ENCODE measurements at places on chromosomes 1 and 21.

GRCh38 chr1:22443332-22443731 lies 8.3 kb upstream of the ZBTB40 start:
- no peak for DNase-seq

DNA sequence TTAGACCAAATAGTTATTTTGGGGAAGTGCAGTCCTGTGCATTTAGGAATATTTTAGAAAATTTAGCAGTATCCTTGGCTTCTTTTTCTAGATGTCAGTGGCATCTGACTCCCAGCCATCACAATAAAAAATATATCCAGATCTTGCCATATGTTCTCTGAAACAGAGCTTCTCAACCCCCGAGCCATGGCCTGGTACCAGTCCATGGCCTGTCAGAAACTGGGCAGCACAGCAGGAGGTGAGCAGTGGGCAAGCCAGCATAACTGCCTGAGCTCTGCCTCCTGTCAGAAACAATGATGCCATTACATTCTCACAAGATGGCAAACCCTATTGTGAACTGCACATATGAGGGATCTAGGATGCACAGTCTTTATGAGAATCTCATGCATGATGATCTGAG lies 480.0 kb downstream of the LRRIQ3 start:
- DNase-seq = no peak

DNA sequence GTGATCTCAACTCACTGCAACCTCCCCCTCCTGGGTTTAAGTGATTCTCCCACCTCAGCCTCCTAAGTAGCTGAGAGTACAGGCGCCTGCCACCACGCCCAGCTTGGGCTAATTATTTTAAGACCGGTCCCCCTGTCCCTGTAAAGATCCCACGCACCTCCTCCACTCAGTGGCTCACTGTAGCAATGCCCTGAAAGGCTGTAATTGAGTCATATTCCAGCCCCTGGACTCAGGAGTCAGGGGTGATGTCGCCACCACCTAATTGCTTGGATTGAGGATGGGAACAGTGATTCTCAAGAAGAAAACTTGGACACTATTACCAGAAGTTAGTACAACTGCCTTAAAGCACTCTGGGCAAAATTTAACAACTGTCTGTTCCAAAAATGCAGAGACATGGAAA lies 3.1 kb upstream of the EDARADD start:
- no peak for DNase-seq

DNA sequence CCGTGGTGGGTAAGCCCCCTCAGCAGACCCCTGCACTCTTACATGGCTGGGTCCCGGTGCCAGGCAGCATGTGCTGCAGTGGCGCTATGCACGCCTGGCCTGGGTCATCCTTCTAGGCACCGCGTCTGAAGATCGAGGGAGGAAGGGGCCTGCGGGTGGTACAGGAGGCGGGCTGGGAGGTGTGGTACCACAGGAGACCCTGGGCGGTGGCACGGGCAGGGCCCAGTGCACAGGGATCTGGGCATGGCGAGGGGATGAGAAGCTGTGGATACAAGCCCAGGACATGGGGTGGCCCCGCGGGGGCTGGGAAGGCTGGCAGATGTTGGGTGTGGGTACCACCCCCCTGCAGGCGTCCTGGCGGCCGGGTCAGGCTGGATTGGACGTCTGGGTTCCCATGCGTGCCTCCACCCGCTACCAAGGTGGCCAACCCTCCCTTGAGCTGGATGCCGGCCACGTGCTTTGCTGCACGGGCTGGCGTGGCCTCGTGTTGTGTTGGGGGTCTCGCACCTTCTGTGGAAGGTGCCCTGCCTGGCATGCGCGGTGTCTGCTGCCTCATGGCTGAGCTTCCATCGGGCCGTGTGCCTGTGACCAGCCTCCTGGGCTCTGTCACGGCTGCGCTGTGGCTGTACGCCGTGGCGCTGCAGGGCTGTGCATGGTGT lies 19.7 kb downstream of the CFAP410 start:
- no peak for DNase-seq

- DNase-seq = no peak
Measured at GRCh38 chr1:211356723-211357407, 30.2 kb downstream of the TRAF5 start.

DNA sequence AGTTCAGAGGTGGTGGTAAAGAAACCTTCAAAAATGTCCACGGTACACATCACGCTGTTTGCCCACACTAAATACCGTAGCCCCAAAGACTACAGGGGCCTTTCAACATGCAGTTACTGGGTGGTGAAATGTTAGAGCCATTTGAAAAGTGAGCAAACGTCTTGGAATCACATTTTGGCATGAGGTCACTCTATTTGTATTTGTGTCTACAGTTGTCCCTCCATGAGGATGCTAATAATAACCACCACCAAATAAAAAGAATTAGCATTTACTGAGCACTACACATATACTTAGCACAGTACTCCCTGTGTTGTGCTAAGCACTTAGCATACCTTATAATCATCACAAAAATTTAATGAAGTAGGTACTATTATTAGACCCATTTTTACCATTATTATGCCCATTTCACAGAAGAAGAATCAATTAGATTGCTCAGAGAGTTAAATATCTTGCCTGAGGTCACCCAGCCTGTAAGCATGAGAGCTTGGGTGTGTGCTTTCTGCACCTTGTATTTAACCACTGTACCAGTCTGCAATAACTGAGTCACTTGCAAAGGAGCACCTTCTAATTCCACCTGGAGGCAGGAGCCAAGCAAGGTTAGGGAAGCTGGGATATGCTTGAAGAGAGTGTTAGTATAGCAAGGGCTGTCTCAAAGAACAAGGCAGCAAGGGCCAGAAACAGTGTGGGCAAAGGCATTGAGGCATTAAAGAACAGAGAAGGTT lies 57.4 kb downstream of the DNTTIP2 start:
- DNase-seq = no peak

GRCh38 chr1:2640626-2641025 lies 7.8 kb upstream of the MMEL1 start:
- DNase-seq = no peak

DNA sequence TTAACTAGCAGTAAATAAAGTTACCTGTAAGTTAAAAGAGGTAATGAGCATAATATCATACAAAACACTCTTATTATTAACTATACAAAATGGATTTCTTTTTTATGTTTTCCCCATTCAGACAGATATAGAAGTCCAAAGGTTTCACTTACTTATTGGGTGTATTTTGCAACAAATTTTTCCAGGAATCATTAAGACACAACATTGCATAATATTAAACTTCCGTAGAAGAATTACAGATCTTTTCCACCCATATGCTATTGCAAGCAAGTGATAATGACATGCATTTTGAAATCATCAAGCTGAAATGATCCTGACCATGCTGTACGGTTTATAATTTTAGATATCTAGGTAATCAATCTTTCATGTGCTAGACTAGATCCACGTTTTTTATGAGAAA lies 957.0 kb downstream of the NCAM2 start:
- DNase-seq = no peak

- DNase-seq = no peak
Measured at GRCh38 chr1:36304970-36305914, 926 bp upstream of the SH3D21 start.

DNA sequence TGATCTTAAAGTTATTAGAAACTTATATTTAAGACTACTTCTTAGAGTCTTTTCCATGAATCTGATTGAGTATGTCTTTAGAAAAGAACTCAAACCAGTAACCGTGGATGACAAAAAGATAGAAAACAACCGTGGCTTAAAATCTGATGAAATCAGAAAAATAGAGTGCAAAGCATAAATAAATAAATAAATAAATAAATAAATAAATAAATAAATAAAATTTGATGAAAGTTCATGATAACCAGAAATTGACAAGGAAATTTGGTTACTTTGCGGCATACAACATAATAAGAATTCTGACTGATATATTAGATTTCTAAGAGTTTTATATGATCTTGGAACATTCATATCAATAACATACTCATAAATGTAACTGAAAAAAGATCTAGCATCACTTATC lies 152.1 kb downstream of the AK5 start:
- DNase-seq = no peak

GRCh38 chr1:198543670-198544260 lies 3.3 kb upstream of the ATP6V1G3 start:
- DNase-seq = no peak

- no peak for DNase-seq
Measured at GRCh38 chr1:115251340-115251748, 86.7 kb downstream of the NGF start.

DNA sequence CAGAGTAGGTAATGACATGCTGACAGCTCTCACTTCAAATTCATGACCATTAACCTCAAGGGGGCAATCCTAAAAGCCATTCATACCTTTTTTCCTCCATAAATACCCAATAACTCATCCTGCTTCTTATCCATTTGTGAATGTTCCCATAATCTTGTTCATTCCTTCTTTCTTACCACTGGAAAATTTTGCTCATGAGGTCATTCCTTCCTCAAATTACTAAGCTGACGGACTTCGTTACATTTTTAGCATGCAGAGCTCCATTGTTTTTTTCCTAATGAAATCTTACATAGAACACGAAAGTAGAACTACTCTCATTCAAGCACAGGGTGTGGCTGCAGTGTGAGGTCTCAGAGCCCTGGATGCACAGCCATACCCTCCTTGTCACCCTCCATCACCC lies 276.5 kb upstream of the DPYD start:
- DNase-seq = no peak

DNA sequence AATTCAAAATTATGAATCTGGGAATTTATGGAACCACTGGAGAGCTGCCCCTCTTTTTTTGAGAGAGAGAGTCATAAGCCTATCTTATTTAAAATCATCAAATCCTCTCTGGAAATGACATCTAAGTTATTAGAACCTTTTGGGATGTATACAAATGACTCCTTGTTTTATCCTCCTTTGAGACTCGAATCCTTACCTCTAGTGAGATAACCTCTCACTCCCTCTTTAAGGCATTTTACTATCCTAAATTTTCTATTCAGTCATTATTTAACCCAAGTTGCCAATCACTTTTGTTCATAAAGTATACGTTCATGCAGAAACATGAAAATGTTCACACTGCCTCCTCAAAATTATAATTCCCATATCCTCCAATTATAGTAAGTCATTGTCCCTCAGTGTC lies 313.6 kb upstream of the C1orf87 start:
- DNase-seq = no peak

GRCh38 chr21:28282833-28283232 lies 709.8 kb downstream of the LTN1 start:
- DNase-seq = no peak

DNA sequence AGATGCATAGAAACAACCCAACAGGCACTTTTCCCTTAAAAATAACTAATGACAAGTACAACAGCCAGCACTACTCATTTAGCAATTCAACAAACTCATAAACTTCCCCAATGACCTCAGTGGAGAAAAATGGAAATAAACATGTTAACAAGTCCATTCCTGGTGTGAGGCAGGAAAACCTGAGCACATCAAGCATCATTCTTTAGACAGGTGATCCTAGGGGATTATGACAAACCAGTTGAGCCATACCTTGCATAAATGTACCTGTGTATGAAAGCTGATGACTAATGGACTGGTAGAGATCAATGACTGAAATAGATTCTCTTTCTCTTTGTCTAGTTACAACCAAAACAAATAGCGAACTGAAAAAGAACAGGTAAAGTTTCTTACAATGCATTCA lies 7.0 kb downstream of the COL24A1 start:
- DNase-seq = no peak

- no peak for DNase-seq
Measured at GRCh38 chr1:171206204-171206977, 21.3 kb downstream of the FMO2 start.

DNA sequence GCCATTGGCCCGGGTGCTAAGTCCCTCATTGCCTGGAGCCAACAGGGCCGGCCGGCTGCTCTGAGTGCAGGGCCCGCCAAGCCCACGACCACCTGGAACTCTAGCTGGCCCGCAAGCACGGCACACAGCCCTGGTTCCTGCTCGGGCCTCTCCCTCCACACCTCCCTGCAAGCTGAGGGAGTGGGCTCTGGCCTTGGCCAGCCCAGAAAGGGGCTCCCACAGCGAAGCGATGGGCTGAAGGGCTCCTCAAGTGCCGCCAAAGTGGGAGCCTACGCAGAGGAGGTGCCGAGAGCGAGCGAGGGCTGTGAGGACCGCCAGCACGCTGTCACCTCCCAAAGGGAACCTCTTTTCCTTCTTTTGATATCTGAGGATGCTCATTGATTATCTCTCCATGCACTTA lies 283.4 kb downstream of the PRDM2 start:
- no peak for DNase-seq

GRCh38 chr1:221025501-221025900 lies 146.3 kb downstream of the HLX start:
- no peak for DNase-seq

DNA sequence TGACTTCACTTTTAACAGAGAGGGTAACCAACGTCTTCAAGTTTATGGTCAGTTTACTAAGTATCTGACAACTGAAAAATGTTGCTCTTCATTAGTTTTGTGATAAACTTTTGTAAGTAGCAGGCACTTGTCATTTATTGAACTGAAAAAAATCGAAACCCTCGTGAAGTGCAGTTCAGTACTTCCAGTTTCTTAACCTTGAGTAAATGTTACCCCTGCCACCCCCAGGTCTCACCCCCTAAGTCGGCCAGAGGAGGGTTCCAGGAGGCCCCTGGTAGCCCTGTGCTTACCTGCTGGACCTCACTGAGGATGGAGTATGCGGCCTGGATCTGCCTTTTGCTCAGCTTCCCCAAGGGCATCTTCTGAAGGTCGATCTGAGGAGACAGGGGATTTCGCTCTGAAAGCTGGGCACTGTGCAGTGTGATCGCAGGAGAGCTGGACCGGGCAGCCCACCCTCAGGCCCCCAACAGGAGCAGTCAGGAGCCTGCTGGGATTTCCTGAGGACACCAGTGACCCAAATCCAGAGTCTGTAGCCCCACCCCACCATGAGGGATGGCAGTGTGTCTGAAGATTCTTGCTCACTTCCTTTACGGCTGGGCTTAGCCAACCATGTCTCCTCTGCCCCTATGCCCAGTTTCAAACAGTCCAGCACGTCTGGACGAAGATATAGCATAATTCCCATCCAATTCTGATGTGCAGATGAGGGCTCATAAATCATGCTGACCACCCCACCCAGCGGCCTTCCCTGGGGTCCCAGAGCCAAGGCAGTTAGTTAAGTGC lies 37.6 kb downstream of the PARP1 start:
- DNase-seq = no peak

DNA sequence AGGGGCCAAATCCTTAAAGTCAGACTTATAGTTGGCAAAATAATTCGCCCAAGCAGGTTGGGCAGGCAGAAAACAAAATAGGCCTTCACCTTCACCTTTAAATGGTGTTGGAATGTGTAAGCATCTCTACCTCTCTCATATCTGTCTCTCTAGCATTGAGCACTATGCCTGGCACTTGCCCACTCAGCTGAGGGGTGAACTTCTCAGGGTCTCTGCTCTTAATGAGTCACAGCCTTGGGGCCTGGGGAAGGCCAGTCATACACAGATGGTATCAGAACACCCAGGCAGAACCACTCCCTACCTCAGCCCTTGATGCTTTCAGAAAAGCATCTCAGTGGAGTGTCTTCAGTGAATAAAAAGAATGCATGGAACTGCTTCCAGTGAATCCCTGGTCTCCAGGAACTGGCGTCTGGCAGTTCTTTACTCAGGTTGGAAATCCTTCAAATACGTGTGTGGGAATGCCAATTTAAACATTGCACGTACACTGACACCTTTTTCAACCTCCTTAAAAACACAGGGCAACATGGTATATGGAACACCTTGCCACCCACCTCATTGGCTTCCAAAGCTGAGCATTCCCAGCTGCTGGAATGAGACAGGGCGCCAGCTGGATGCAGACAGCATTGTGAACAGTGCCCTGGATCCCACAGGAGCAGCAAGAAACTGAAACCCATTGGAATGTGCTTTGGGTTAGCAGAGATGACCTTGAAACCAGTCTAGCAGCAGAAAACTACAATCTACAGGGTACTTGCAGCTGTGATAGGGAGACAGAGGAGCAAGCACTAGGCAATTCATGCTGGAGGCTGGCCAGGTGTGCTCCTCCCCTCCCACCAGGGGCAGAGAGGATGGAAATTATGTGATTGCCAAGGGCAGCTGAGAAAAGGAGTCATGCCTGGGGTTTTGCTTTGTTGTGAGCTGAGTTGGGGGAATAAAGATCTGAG lies 30.0 kb downstream of the ZNF697 start:
- no peak for DNase-seq

Measured in H54 (cell line).